Mesendoderm (in vitro differentiated cells): ENCODE measurements at places on chromosomes 13 and 19.
A peak's percentile ranks its signal among the peaks of the same experiment; 100 is the strongest.

DNA sequence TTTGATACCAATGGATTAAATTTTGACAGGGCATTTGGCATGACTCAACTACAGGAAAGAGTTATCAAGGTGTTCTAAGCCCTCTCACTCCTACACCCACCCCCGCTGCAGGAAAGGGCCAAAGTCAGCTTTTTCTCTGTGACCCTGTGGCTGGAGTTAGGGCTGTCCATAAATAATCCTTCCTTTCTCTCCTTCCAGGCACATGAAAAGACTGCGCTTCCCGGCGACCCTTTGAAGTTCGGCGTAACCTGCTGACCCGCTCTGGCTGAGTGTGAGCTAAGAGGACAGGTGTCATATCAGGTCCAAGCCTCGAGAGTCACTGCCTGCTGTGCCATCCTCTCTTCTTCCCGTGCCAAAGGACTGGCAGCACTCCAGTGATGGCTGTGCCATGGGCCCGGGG lies 25.6 kb downstream of the ZNF114 start:
- no peak for DNase-seq

- DNase-seq: no peak
Observed at GRCh38 chr13:41751277-41751676, 209.6 kb downstream of the VWA8 start.

DNA sequence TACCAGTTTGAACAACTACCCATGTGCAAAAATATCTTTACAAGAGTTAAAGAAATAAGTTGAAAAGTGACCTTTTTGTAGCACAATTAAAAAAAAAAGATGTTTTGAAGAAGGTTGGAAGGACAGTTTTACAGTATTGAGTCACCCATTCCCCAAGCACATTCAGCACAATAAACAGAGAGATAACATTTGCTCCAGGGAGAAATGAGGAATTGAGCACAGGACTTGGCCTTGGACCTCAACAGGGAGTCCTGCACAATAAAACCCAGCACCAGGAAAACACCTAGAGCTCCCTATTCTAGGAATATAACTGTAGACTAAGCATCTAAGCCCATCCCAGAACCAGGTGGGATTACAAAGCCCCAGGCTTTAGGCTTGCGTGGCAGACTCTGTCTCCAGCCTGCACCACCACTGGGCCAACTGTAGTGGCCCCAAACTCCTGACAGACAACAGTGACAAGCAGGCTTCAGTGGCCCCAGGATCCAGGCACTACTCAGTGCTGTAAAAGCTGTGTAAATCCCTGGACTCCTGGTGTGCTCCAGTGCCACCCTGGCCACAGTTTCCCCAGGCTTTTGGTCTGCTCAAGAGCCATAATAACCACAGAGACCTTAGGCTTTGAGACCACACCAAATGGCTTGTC lies 857.2 kb downstream of the SLITRK1 start:
- peak; percentile 23 for DNase-seq

DNA sequence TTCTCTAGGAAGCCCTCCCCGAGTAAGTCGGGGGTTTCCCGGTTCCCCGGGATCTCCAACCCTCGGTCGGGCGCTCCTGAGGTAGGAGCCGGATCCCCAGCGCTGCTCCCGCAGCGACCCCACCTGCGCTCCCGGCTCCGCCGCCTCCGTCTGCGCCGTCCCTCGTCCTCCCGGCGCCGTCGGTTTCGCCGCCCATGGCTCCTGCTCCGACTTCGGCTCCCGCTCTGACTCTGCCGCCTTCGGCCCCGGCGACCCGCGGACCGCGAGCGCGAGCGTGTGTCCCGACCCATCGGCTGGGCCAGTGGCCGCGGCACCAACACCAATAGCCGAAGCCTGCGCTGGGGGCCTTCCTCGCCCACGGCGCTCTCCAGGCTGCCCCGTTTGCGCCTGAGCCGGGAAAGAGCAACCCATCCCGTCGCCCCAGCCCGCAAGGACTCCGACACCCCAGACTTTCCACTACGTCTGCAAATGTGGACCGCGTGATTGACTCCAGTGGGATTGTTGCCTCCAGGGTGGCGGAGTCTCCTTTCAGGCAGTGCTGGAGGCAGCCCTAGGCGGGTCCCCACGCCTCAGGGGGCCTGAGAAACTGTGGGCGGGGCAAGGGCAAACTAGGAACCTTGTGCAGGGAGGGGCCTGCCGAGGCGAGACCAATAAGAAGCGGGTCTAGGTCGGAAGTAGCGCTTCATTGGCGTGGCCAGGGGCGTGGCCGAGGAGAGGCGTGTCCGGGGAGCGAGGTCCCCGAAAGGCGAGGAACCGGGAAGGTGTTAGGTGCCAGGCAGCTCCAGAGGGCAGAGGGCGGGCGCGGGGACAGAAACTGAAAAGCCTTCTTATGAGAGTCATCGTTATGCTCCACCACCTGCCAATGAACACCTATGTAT lies at the start of gene CACTIN:
TSS of gene CACTIN (minus strand) at position 318 of the 878 bp plus-strand sequence. CDS start at position 290, 28 bp downstream.
- peak; percentile 99 for DNase-seq

DNA sequence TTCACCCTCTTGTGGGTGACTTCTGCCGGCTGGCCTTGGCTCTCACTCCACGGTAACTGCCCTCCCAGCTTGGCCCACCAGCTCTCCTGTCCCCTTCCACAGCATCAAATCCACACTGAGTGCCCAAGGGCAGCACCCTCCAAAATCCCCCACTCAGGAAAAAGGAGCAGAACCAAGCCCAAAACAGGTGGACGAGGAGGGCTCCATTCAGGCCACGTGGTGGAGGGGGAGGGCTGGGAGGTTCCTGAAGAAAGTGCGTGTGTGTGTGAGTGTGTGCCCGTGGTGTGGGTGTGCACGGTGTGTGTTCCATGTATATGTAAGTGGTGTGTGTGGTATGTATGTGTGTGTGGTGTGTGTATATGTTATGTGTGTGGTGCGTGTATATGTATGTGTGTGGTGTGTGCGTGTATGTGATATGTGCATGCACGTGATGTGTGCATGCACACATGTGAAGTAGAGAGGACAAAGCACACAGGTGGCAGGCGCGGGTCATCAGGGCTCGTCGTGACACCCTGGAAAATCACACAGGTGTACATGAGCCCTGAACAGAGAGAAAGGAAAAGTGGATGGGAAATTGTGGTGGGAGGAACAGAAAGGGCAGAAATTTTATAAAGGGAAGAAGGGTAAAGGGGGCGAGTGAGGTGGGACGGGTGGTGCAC lies 76.9 kb downstream of the COL4A1 start:
- no peak for DNase-seq

GRCh38 chr13:46468570-46469463 lies 81.8 kb upstream of the RUBCNL start:
- no peak for DNase-seq

GRCh38 chr19:4140237-4140711 lies 13.2 kb upstream of the CREB3L3 start:
- peak; percentile 84 for DNase-seq

DNA sequence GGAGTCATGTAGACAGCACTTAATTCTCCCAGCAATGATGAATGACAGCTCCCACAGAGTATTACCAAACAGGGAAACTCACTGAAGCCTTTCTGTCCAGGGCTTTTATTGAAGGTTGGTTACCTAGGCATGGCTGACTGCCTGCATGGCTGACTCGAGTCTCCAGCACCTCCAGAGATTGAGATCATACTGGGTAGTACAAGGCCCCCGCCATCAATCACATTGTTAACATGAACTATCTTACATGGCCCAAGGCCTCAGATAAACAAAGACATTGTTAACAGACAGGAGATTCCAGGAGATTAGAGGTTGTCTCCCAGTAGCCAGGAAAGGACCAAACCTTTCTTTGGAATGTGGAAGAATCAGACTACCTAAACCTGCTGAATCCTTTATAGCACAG lies 128.3 kb upstream of the LSM14A start:
- peak; percentile 79 for DNase-seq

- no peak for DNase-seq
Observed at GRCh38 chr13:77786695-77787287, 89.3 kb downstream of the SLAIN1 start.

- DNase-seq: peak; percentile 3
Observed at GRCh38 chr13:52454459-52454819, 839 bp upstream of the CKAP2 start.

GRCh38 chr19:53466726-53467484 lies 628 bp upstream of the ZNF813 start:
- DNase-seq: peak; percentile 38

- DNase-seq: peak; percentile 60
Observed at GRCh38 chr13:27728271-27728670, 64.0 kb upstream of the GSX1 start.

GRCh38 chr13:74329962-74330361 lies 195.8 kb upstream of the KLF12 start:
- no peak for DNase-seq

DNA sequence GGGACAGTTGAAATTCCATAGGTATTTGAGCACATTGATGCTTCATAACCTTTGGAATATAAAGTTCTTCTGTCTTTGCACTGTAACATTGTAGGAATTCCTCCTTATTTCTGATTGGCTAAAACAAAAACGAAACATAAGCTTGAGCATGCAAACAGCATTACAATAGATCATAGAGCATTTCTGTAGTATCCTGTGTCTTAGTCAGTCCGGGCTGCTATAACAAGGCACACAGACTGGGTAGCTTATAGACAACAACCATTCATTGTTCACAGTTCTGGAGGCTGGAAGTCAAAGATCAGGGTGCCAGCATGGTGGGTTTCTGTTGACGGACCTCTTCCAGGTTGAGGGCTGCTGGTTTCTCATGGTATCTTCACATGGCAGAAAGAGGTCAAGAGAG lies 188.7 kb upstream of the SOX21 start:
- DNase-seq: no peak

DNA sequence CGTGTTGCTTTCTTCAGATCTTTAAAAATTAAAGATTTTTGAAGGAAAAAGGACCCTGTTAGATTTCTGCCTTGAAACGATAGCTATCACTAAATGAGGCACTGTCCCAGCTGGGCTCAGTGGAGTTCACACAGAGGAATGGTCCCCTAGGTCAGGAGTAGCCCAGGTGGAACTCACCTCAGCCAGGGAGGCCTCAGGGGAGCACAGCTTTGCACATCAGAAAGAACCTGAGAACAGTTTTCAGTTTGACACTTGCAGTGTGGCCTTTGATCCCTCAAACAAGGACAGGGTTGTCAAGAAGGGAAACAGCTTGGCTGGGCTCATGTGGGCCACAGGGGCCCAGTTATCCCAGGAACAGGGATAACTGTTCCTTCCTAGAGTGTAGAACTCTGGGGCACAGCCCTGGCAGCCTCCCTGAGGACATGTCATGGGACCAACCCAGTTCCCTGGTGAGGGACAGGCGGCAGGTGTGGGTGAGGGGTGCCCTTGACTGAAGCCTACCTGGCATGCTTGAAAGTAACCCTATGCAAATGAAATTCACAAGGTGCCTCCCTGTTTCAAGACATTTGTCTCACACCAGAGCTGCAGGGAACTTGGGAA lies 59.4 kb downstream of the CHST8 start:
- no peak for DNase-seq

DNA sequence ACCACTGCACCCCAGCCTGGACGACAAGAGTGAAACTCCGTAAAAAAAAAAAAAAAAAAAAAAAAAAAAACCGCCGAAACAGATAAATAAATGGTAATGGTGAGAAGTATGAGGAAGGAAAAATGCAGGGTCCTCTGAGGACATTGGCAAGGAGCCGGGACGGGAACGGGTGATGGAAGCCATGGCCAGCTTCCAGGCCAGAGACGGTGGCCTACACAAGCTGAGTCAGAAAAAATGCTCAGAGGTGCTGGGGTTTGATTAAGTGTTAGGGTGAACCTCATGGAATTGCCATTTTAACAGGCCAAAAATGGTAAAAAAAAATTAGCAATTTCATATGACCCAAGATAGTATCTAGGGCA lies 866 bp upstream of the ZSWIM4 start:
- no peak for DNase-seq

DNA sequence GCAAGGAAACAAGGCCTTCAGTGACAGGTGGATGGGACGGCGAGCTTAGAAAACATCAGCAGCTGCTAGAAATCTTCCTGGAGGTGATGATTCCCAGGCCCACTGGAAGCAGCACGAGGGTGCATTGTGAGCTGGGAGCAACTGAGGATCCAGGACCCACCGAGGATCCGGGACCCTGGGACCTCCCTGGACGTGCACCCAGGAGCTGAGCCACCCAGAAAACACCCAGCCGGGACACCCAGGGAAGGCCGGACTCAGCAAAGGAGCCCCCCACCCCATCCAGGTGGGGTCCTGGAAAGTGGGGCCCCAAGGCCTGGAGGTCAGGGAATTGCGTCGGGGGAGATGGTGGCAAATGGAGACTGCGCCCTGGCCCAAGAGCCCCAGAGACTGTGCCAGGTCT lies 22.3 kb upstream of the SPACA7 start:
- DNase-seq: no peak

- no peak for DNase-seq
Observed at GRCh38 chr13:95367309-95367843, 66.1 kb upstream of the ABCC4 start.

- no peak for DNase-seq
Observed at GRCh38 chr13:96796091-96796633, 198.1 kb downstream of the OXGR1 start.

GRCh38 chr13:18946738-18947137 lies 234.9 kb downstream of the TUBA3C start:
- no peak for DNase-seq

DNA sequence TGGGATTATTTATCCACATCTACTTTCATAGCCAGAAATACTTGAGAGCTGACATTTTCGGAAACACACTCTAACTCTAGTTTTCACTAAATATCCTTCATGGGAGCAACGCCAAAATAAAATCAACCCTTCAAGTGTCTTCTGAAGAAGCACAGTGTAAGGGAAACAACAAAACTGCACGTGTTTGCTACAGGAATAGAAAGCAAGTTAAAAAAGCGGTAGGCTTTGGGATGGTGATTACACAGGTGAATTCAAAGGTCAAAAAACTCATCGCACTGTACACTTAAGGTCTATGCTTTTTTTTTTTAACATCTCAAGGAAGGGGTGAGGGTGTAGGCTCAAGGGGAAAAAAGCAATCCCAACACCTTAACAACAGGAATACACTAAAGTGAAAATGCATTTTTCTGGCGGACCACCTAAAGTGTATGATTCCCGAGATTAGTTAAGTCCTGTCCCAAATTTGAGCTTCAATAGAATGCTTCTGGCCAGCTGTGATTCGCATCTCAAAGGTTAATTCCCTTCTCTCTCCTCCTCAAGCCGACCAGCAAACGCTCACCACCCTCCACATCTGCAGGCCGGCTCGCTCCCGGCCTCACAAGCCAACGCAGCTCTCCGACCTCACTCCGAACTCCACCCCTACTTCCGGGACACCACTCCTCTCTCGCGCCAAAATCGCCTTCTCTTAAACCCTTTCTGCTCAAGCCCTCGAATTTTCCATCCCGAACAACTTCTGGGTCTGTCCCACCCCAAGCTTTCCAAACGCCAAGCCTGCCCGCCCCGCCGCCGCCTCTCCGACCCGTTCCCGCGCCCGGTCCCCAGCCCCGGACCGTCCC lies 1.1 kb downstream of the ARGLU1 start:
- peak; percentile 81 for DNase-seq
